ENCODE measurements at places on chromosomes 6 and 20. TPM values are rescaled to one million over a fixed set of nuclear protein-coding genes. Genes with fewer than 3 reads are reported as not detected.

LGSN gene
- 0.07 TPM for total RNA-seq

GRCh38 chr6:89352278-89353117, at the start of gene UBE2J1:
UBE2J1 (minus strand) TSS chr6:89352722; CDS start chr6:89352569, 153 bp downstream.
- DNase-seq = peak; percentile 85

DNA sequence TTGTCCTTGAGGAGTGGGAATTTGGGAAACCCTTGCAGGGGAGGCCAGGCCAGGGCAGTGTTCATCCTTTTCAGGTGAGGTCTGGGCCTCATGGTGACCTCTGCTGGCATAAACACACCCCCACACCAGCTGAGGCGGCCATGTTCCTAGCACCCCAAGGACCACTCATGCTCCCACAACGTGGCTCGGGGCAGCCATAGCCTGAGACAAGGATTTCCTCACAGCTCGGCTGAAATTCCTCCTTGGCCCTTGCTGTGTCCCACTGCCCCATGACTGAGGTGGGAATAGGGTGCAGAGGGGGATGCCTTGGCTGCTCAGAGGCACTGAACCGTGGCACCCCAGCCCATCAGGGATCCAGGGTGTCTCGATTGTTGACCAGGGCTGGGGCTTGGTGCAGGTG, 27.3 kb upstream of the SPDEF start:
- no peak for DNase-seq

- DNase-seq = no peak
Observed at GRCh38 chr20:21933526-21933925, 228.1 kb downstream of the PAX1 start.

PRSS35 gene
- total RNA-seq = 0.49 TPM

SLC52A3 gene
- total RNA-seq = 0.57 TPM

DNA sequence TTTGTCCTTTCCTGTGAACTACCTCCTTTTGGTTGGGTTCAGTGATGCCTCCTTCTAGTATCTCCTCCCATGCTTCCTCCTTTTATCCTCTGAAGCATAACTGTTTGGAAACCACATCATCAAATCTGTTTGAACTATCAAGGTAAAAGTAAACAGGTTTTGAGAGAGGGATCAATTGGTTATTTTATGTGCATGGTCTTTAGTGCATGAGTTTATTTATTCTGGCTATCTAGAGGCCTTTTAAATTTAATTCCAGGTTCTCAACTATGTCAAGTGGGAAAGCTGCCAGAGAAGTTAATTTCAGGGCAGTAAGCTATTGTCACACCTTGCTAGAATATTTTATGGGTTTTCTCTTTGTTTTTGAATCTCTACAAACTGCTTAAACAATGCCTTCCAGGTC, 54.1 kb downstream of the WASF1 start:
- peak; percentile 3 for DNase-seq

GRCh38 chr20:36132802-36133211, 21.7 kb upstream of the EPB41L1 start:
- DNase-seq = peak; percentile 35

DNA sequence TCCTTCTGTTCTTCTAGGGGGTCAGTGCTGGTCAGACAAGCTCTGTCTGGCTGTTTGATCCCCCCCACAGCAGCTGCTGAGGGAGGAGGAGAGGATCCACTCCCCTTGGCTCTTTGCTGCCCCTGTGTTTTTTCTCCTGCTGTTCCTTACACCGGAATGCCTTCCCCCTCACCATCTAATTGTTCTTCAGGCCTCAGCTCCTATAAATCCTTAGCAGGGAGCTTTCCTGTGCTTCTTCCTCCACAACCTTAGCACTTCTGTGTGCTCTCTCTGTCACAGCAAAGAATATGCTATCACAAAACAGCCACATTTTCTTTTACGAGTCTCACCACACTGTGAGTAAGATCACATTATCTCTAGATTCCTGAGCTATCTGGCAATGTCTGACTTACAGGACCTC, 196.6 kb downstream of the OTOR start:
- peak; percentile 37 for DNase-seq

DNA sequence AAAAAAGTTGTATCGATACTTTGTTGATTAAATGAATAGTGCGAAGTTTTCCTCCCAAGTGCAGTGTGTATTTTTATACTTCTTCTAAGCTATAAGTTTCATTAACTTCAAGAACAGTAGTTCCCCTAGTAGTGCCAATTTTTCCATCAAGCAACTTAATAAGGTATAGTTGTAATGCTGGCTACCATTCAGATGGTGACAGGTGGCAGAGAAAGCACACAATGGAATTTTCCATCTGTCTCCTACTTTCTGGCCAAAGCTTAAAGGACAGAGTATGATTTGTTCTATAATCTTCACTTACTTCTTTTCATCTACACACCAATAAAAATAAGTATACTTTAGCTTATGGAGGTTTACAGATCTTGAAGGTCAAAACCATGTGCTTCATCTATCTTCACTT, 431.1 kb downstream of the NKAIN2 start:
- no peak for DNase-seq

GRCh38 chr20:62816884-62817873, at the start of gene COL9A3:
COL9A3 (plus strand) TSS chr20:62817050; CDS start chr20:62817065, 15 bp downstream.
- no peak for DNase-seq

TAF4 gene
- 11.7 TPM for total RNA-seq

GRCh38 chr6:91812596-91813274, 1225.9 kb upstream of the MAP3K7 start:
- no peak for DNase-seq

DNA sequence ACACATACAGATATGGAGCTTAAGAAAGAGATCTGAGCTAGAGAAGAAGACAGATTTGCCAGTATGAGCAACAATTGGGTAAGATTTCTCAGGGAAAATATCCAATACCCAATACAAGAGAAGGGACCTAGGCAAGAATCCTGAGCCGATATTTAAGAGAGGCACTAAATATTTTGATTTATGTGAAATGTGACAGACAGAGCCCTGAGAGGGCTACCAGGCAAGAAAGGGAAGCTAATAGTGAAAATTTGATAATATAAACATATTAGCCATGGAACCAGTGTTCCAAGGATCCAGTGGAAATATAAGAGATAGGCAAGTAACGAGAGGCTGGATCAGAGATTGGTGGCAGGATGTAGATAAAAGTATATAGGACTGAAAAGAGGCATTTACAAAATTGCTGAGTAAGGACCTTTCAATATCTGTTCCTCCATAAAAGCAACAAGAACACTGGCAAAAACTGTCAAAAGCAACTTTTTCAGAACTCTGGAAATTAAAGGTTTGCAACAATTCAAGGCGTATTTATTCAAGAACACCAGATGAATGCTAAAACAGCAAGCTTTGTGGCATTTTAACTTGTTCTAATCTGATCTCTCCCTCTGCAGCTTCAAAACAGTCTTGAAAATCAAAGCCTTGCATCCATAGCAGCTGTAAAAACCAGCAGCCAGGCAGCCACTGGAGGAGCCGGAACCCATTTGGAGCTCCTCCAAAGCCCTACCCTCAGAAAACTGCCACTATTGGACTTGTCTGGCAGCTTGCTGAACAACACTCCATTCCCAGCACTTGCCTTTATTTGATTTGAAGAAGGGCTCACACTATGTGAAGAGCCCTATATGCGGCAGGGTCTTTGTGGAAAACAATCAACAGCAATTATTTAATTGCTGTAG, 58.8 kb downstream of the REV3L start:
- peak; percentile 70 for DNase-seq

- DNase-seq = no peak
Observed at GRCh38 chr6:9634776-9635175, 780.1 kb downstream of the TFAP2A start.

DNA sequence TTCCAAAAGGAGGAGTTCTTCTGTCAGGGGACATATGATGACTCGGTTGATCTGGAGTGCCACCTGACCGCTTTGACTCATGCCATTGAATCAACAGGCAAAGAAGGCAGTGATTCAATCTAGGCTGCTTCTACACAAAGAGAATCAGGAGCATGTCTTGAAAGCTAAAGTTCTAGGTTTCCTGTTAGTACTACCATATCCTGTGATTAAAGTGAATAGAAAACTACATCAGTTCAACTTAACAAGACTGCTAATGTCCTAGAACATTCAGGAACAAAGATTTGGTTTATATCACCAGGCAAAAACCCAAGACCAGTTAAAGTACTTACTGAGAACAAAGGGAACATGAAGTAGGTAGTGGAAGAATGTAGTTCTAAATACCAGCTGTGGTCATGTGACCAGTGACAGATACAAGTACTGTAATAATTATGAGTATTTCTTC, 216.8 kb upstream of the SGK1 start:
- DNase-seq = peak; percentile 53

- peak; percentile 43 for DNase-seq
Observed at GRCh38 chr6:63844287-63844686, 208.7 kb downstream of the PHF3 start.

GRCh38 chr6:170572704-170573466, 11.6 kb downstream of the PDCD2 start:
- DNase-seq = no peak

ABCC10 gene
- 11.7 TPM for total RNA-seq

ETV7 gene
- total RNA-seq = 14.4 TPM

KIF6 gene
- total RNA-seq = 2.7 TPM

GRCh38 chr20:33857722-33858563, 46.8 kb downstream of the CHMP4B start:
- no peak for DNase-seq

DNA sequence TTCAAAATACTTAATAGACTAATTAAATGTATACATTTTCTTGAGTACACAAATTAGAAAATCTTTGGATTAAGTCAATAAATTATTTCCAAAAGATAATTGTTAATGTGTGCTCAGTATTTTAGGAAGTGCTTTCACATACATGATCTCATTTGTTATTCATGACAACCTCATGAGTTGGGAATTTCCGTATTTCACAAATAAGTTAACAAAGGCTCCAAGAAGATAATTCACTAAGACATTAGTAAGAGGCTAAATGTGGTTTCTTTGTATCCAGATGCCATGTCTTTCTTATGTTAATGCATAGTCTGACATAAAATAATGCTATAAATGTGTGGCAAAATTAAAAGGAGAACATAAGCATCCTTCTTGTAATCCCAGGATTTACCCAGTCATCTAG, 79.5 kb upstream of the TCF21 start:
- peak; percentile 14 for DNase-seq

SMIM28 gene
- not detected for total RNA-seq

- no peak for DNase-seq
Observed at GRCh38 chr20:55597526-55597925, 407.8 kb downstream of the CBLN4 start.

ZSCAN31 gene
- 20.4 TPM for total RNA-seq

DNA sequence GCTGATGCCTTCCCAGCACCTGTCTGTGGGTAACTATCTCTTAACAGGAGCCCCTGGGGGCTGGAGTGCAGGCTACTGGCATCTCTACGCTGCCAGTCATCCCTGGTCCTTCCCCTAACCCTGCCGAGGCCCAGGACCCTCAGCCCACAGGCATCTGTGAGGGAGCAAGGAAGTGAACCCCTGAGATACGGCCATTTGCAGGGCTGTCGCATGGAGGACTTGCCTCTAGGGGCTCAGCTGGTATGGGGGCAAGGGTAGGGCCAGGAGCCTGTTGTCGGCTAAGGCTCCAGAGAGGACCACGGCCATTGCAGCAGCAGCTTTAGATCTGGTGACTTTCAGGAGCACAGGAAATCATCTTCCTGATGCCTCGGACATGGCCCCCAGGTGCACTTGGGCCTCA, 49.7 kb downstream of the MAP3K4 start:
- DNase-seq = no peak

- DNase-seq = no peak
Observed at GRCh38 chr20:4325548-4326187, 310.3 kb upstream of the RNF24 start.

DNA sequence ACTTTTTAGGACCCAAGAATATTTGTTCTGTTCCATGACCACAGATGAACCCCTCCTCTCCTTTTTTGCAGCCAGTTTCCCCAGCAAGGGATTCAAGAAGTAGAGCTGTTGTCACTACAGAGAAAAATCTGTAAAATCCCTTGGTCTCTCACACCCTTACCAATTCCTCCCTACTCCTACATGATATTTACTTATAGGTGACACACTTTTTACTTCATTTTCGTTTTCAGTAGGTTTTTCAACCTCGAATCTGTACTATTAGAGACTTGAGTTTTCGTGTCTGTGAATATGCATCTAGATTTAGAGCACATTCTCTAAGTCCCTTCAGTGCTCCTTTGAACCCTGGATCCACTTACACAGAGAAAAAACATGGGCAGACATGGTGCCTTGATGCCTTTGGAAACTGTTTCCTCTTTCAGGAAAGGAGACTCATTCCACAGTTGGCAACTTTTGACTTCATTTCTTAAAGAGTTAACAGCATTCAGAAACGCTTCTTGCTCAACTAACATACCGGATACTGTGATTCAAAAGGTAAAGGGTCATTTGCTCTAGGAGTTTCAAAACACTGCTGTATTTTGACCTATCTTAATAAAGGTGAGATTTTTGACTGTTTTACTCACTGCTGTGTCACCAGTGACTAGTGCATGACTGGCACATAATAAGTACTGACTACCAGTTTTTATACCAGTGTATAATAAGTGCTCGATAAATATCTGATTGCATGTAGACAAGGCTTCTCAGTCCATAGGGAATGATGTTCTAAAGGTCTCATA, 50.6 kb downstream of the LAMA4 start:
- DNase-seq = peak; percentile 97

FAM184A gene
- total RNA-seq = 0.79 TPM

BPI gene
- 0.91 TPM for total RNA-seq

DNA sequence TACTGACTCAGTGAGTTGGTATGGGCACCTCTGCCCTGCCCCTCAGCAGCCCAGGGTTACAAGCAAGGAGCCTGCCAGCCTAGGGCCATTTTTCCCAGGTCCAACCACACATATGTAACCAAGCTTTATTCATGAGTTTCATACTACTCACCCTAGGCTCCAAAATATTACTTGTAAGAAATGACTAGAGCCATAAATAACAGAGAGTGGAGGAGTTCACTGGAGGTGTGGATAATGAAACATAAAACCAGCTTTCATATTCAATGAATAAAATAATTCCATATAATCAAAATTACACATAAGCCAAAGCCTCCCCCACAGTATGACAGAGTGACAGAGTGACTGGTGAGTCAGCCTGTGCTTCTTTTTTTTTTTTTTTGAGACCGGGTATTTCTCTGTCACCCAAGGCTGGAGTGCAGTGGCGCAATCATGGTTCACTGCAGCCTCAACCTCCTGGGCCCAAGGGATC, 229.8 kb upstream of the SASH1 start:
- peak; percentile 77 for DNase-seq

DNA sequence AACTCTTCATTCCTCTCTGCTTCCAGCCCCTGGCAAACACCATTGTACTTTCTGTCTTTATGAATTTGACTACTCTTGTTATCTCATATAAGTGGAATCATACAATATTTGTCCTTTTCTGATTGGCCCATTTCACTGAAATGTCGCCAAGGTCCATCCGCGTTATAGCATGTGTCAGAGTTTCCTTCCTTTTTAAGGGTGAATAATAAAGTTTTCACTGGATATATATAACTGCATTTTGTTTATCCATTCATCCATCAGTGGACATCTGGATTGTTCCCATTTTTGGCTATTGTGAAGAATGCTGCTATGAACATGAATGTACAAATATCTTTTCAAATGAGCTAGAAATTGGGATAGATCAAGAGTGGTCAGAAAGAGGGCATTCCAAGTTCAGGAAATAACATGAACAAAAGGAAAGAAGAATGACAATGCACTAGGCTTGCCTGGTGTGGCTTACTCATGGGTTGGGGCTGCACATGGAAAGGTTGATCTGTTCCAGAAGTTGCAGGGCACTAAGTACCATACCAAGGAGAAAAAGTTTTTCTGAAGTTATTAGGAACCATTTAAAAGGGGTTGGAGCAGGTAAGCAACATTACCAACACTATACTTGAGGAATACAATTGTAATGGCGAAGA, 10.0 kb upstream of the L3MBTL3 start:
- DNase-seq = no peak
